ENCODE measurements at places on chromosomes 12 and 14.
A peak's percentile ranks its signal among the peaks of the same experiment; 100 is the strongest.

DNA sequence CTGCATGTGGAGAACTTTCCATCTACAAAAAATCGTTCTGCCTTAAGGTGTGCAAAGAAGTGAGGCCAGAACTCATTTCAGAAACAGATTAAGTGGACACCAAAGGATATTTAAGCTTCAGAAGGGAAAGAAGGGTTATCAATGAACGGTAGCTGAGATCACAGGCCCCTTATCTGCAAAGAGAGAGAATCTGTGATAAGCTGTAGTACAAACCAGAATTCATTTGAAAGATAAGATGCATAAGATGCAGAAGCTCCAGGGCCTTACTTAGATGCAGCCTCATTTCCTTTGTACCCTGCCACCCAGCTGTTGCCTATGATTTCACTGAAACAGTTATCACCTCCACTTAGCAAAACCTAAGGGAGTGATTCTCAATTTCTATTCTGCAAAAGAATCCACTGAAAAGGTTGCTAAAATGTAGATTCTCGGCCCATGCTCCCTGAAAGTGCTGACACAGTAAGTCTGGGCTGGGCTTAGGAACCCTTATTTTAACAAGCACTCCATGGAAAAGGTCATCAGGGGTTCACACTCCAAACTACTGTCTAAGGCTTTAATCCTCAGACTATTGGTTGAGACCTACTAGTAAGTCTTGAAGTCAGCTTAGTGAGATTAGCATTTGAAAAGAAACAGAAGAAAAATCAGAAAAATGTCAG is 64.8 kb downstream of the HELB start:
- no peak for DNase-seq

DNA sequence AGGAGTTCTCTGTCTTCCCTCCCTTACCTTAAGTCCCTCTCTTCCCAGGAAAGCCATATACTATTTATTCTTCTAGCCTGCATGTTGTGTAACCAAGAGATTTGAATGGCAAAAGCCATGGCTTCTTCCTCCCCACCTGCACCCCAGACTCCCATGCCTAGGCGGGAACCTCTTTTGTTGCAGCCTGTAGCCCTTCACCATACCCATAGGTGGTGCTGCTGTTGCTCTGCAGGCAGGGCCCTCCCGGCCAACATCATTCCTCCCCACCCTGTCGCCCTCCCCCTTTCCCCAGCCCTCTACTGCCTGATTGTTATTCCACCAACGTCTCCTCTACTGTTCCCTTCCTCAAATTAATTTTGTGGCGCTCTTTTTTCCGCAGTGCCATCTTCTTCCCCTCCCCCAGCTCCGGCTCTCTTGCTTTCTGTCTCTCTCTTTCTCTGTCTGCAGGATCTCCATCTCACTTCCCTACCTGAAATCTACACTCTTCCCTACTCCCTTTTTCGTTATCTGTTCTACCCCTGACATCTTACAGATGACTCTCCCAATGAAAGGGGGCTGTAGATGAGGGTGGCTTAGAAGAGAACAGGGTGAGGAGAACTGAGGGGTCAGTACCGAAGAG is 13.8 kb downstream of the NGDN start:
- DNase-seq = no peak

GRCh38 chr14:99596772-99597171 is 7.2 kb downstream of the CCDC85C start:
- DNase-seq = no peak

- no peak for DNase-seq
These were observed 210.9 kb downstream of the LRFN5 start for GRCh38 chr14:41817626-41818025.

- no peak for DNase-seq
These were observed 184.7 kb downstream of the SRGAP1 start for GRCh38 chr12:64029013-64029857.

DNA sequence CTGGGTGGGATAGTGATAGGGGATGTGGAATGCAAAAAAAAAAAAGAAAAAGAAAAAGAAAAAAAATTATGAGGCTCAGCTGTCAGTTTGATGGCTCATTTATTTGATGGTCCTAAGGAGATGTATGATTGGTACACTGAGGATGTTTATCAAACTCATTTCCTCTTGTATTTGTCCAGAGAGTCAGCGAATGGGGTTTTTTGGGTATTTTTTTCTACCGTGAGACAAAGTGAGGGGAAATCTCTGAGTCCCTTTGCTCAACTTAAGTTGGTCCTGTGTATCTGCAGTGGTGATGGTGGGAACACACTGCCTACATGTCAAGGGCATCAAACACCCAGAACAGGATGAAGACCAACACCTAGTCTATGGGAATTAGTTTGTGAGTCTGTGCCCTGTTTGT is 176.9 kb upstream of the HIF1A start:
- DNase-seq = no peak

GRCh38 chr14:72318648-72319047 is 386.4 kb downstream of the RGS6 start:
- DNase-seq = no peak

- DNase-seq = no peak
These were observed 234.7 kb upstream of the TBX3 start for GRCh38 chr12:114918535-114919233.

DNA sequence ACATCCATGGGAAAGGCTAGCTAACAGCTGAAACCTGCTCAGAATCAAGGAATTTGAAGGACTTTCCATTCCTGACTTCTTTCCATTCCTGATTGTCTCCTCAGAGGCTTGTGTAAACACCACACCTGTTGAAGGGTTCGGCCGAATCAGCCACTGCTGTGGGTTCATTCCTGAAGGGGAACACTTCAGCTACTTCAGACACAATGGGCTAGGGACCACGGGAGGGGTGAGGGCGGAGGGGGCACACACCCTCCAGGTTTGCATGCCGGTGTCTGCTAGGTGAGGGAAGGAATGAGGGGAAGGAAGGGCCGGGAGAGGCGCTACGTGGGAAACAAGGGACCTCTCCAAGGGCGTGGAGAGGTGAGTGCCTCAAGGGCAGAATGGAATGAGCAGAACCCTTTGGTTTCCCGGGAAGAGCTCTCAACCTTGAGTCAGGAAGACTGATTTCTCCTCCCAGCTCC is 1.3 kb downstream of the GPRC5A start:
- DNase-seq = no peak

DNA sequence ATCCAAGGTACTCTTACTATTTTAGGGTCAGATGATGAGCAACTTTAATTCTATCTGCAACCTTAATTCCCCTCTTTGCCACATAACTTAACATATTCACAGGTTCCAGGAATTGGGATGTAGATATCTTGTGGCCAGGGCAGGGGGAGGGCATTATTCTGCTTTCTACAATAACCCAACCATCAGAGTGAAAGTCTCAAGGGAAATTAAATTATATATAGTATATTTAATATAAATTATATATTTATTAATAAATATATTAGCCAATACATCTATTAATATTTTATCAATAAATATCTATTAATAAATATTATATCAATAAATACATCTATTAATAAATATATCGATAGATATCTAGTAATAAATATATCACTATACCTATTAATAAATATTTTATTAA is 11.7 kb upstream of the RAB21 start:
- DNase-seq = no peak

GRCh38 chr14:65164068-65164824 is 61.9 kb upstream of the MAX start:
- peak; percentile 19 for DNase-seq

- no peak for DNase-seq
These were observed 48.8 kb downstream of the SYNE2 start for GRCh38 chr14:63901434-63902085.

DNA sequence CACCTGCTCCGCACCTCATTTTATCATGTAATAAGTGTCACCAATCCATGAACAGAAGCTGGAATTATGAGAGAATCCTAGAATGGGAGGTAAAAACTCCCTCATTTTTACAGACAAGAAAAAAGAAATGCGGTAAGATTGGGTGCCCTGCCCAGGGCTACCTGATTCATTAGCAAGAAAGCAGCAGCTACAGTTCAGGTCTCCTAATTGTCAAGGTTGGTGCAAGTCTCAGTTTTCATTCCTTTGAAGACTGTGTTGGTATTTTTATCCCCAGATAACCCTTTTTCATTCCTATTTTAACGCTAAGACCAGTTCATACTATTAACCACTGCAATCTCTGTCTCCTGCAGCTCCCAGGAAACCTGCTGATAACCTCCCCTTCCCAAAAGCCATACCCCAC is 6.9 kb downstream of the DUSP6 start:
- DNase-seq = no peak

DNA sequence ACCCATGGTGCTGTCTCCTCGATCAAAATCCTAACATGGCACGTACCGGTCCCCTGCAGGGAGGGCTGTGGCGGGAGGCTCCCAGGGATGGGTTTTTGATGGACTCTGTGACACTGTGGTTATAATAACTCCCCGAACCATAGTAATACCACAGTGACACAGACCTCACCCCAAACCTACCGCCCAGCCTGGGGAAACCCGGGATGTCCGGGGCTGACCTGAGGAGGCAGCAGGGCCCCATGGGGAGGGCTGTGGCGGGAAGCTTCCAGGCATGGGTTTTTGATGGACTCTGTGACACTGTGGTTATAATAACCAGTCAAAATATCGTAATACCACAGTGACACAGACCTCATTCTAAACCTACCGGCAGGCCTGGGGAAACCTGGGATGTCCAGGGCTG is 378.0 kb downstream of the TMEM121 start:
- no peak for DNase-seq

DNA sequence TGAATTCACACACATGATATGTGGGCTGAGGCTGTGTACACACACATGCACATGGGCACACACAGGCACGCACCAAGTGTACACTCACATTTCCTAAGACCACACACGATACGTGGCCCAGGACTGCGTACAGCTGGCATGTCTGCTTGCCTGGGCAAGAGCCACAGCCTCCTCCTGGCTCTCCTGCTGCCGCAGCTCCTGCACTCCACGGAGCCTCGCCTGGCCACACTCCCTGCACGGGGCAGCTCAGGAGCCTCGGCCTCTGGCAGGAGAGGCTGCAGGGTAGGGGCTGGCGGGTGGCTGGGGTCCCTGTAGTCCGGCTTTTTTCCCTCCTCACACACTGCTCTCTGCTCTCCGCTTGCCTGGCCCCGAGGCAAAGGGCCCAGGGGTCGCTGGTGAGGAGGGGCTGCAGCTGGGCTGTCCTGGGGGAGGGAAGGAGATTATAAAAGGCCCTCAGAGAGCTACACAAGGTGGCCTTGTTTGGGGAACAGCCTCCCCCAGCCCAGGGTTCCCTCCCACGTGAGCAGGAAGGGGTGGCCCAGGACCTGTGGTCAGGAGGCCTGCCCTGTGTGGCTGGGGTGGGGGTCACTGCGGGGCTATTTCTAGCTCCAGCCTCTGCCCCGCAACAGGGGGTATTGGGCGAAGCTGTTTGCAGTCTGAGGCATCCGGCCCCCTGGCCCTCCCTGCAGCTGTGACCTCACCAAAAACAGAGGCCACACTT is 89.0 kb upstream of the SFSWAP start:
- no peak for DNase-seq

DNA sequence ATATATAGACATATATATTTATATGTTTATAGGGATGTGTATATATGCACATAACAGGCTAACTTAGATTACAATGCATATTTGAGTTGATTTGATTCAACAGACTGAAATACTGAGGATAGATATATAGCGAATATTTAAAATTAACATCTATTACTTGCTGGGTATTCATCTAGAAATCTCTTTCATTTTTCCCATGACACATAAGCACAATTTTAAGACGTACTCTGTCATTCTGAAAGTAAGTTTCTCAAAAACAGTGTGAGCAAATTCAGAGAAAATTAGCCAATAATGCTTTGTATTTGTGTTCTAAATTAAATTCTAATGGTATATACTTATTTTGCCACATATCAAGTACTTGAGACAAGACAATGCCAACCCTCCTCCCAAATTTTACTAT is 907.5 kb upstream of the MDGA2 start:
- DNase-seq = no peak

- no peak for DNase-seq
These were observed 44.5 kb downstream of the MVK start for GRCh38 chr12:109618082-109618481.

DNA sequence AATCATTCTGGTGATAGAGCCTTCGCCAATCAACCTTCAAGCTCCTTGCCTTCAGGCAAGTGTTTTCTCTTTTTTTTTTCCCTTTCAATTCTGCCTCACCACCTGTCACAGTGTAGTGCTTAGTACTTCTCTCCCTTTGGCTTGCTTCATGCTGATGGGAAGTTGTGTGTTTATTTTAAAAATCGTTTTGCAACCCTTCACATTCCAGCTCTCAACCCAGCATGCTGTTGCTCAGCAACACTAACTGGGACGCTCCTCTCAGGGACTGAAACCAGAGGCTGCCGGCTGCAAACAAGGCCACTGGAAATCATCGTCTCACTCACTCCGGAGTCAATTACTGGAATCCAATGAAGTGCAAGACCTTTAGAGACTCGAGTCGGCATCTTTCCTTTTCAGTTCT is 342.7 kb downstream of the PRKD1 start:
- DNase-seq = no peak

- DNase-seq = no peak
These were observed 8.8 kb downstream of the SERPINA4 start for GRCh38 chr14:94570002-94570400.

- DNase-seq = no peak
These were observed 169.0 kb downstream of the MON2 start for GRCh38 chr12:62635649-62636048.

DNA sequence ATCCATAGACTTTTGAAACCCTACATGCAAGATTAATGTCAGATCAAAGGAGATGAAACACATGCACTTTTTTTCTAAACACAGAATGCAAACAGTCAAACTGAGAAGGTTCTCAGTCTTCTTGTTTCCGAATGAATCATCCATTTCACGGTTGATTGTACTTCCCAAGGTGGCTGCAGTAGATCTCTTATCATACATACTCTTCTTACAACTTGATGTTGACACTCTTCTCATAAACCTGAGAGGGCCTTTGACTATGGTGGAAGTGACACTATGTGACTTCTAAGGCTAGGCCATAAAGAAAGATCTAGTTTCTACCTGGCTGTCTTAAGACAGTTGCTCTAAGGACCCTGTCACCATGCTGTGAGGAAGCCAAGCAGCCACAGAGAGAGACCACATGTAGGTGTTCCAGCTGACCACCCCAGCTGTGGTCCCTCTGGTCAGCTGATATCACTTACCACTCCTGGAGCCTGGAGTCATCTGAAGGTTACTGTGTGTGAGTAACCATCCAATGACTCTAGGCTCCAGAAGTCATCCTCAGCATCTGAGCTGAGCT is 67.2 kb upstream of the HMGA2 start:
- no peak for DNase-seq

- no peak for DNase-seq
These were observed 48.5 kb downstream of the CHST11 start for GRCh38 chr12:104505095-104505818.

GRCh38 chr12:126627596-126627995 is 1562.4 kb downstream of the AACS start:
- no peak for DNase-seq

- no peak for DNase-seq
These were observed 1.2 kb downstream of the ESRRB start for GRCh38 chr14:76376878-76377734.

DNA sequence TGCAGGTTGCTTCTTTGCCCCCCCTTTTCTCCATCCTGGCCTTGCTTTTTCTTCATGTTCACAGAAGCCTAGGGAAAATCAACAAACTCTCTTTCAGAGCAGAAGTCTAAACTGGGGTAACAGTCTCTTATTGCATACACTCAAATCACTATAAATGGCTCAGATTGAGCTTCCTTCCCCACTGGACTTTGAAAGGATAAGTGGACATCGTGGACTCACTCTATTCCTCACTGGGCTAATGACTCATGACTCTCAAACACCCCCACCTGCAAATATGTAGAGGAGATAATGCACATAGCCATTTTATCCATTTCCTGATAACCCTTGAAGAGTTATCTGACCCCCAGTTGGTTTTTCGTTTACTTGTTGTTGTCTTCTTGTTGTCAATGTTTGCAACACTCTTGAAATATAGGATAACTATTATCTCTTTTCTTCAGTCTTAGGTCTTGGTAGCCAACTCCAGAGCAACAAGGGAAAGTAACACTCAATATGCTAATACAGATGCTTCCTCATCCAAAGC is 221.3 kb downstream of the PIK3C2G start:
- no peak for DNase-seq

Measured in effector memory CD8-positive, alpha-beta T cell (primary cell).